G401 (cell line): ENCODE measurements at places on chromosomes 3 and 15. TPM values are rescaled to one million over a fixed set of nuclear protein-coding genes. Genes with fewer than 3 reads are reported as not detected.

TMEM108 gene
- total RNA-seq: not detected in 2 replicates

LRRIQ4 gene
- not detected in 2 replicates for total RNA-seq

TNNC1 gene
- total RNA-seq: 86.7 and 117 TPM in 2 replicates

NUP210 gene
- 33.0 and 45.0 TPM in 2 replicates for total RNA-seq

GNAT1 gene
- total RNA-seq: not detected in 2 replicates

SLCO2A1 gene
- total RNA-seq: not detected in 2 replicates

- DNase-seq: no peak
Measured at GRCh38 chr15:40953713-40954074, 423 bp downstream of the CHAC1 start.

- no peak for DNase-seq
Measured at GRCh38 chr3:38088126-38089078, 48.5 kb downstream of the ACAA1 start.

DNA sequence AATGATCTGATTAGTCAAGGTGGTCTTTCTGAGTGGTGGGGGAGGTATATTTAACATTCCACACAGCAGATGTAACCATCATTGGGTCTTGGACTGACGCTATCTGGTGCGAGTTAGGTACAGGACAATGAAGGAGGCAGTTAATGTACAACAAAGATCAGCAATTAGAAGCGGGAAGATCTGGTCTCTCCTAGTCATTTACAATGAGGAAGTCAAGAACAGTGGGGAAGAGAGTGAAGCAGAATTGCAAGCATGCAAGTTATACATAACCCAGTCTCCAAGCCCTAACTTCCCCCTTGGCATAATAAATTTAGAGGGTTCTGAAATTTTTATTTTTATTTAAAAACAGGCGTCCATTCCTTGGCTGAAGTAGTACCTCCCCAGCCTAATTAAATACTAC is 14.1 kb downstream of the GPD1L start:
- no peak for DNase-seq

GRCh38 chr3:51874889-51875288 is 512 bp downstream of the IQCF5 start:
- no peak for DNase-seq

GRCh38 chr3:156382458-156383346 is 172.2 kb downstream of the SSR3 start:
- no peak for DNase-seq

DNA sequence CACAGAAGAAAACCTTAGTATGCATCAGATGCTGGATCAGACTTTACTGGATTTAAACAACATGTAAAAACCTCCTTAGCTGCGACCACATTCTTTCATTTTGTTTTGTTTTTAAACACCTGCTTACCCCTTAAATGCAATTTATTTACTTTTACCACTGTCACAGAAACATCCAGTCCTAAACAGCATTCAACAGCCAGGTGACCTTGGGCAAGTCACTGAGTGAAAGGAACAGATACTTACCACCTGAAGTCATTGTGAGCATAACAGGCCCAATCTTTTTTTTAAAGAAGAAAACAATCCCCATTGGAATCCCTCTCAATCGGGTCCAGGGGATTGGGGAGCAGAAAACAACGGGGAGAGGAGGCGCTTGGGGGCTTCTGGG is 390 bp downstream of the STARD5 start:
- no peak for DNase-seq

DNA sequence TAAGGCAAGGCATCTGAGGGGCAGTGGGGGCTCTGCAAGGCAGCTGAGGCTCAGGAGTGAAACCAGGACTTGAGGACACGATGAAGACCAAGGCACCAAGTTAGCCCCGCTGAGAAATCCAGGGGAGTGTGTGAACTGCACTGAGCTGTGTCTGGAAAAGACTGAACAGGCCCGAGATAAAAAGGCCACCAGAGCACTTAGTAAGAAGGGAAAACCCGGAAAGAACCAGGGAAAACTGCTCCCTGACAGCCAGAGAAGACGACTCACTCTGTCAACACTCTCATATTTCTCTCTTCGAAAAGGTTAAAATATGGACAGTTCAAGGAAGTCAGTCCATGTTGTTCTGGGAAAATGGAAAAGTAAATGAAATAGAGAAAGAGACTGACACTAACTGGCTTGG is 109.0 kb downstream of the SEC22A start:
- no peak for DNase-seq

DNA sequence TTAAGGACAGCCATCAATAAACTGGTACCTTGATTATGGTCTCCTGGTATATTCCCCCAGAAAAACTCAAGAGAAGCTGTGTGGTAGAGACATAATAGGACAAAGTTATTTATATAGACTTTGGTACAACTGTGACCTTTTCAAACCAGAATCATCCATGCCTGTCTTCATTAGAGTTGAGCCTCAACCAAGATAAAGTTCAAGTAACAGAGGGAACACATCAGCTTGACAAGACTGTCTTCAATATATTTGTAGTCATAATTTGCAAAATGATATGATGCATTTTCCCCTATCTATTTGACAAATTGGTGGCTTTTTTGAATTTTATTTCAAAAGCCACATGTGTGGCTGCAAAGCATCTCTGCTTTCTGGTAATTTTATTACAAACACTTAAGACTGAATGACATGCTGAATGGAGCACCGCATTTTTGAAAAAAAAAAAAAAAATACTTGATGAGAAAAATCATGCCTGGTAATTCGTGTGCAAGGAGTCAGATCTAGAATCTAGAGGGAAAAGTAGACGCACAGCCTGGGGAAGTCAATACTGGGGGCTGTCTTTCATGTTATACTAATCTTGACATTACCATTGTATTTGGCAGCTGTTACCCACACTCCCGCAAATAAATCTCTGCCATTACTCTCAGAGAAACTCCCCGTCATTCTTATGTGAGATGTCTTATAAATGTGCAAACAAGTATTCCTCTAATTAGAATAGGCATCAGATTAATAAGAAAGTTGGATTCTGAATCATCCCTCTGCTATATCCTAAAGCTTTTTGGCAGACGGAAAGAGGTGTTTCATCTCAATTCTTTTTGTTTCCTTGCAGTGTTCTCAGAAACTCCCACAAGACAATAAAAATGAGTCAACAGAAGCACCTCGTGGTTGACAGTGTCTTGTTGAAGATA is 554.8 kb upstream of the CBLB start:
- no peak for DNase-seq

GRCh38 chr3:114035896-114036295 is 20.4 kb downstream of the CCDC191 start:
- no peak for DNase-seq

- DNase-seq: no peak
Measured at GRCh38 chr3:6172871-6173642, 687.9 kb upstream of the GRM7 start.

DNA sequence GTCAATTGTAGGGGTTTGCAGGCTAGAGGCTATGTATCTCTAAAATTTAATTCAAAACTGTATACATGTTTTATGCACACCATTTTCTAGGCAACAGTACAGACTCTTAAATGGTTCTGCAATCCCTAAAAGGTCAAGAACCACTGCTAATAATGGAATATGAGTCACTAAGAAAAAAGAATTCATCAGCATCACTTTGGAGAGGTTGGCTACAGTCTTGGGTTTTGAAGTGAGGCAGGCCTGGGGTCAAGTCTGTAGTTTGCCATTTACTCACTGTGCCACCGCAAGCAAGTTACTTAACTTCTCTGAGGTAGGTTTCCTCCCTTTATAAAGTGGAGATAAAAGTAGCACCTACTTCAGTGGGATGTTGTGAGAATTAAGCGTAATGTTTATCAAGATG is 33.7 kb downstream of the THRB start:
- no peak for DNase-seq
